ENCODE measurements at places on chromosomes 12 and 14. TPM values are rescaled to one million over a fixed set of nuclear protein-coding genes. Genes with fewer than 3 reads are reported as not detected.
A peak's percentile ranks its signal among the peaks of the same experiment; 100 is the strongest.

DNA sequence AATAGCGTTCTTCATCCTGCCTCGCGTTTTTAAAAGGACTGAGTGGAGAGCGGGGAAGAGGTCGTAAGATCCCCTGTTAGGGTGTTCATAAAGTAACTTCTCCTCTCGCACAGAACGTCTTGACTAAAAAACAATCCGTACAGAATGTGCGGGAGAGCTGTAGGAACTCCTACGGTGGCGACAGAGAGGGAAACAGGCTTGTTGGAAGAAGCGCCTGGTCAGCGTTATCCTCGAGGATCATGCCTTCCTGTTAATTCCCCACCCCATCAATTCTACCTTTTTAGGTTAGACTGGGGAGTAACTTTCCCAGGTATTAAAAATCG, 399 bp upstream of the WASHC4 start:
- no peak for DNase-seq

DNA sequence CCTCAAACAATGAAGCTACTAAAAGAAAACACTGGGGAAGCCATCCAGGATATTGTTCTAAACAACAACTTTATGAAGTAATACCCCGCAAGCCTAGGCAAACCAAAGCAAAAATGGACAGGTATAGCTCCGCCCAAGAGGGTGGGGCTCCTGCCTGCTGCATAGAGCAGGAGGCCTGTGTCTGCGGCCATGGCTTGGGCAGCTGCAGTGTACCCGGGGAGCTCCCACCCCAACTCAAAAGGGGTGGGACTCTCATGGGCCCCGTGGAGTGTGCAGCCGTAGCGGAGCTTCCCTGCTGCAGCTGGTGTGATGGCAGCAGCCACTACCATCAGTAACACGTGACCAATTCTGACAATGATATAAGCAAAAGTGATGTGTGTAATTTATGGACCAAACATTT, 264.2 kb upstream of the KITLG start:
- no peak for DNase-seq

DNA sequence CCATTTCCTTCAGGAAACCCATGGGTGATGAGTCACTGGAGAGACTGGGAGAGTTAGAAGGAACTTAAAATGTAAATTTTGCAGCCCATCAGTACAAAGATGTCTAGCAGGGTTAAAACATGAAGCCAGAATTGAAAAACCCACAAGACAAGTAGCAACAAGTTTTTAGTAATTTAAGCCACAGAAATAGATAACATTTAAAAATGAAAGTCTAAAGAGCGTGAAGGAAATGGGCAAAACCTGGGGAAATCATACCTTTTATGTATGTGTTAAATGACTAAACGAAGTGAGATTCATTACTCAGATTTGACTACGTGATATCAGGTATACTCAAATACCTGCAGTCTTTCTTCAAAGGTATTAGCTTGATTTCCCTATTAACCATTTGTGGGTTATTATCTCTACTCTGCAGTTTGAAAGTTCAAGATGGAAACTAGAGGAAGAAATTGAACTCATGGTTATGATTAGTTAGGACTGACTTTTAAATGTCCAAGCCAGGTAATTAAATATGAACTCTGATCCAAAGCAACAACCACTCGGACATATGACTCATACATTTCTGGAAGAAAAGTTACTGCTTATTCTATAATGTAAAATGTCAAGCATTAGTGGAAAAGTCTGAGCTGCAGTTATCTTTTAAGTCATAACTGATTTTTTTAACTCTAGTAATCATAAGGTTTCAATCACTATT, 84.1 kb downstream of the ITPR2 start:
- DNase-seq = no peak

Gene KRT75
- not detected for total RNA-seq

Gene GPHN
- 9.3 TPM for total RNA-seq

Gene LTB4R2
- total RNA-seq = 3.6 TPM

DNA sequence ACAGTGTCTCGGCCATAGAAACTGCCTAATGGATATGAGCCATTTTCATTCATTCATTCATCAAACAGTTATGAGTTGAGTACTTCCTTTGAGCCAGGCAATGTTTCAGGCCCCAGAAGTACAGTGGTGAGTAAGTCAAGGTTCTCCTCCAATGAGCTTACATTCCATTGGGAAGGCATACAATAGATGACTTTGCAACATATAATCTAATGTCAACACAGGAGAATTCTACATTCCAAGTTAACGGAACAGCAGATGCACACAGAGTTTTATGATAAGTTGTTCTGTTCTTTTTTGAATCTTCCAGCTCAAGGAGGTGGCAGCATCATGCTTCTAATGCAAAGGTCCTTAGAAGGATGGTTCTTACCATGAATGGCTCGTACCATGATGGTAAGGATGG, 3.2 kb upstream of the RFC5 start:
- no peak for DNase-seq

DNA sequence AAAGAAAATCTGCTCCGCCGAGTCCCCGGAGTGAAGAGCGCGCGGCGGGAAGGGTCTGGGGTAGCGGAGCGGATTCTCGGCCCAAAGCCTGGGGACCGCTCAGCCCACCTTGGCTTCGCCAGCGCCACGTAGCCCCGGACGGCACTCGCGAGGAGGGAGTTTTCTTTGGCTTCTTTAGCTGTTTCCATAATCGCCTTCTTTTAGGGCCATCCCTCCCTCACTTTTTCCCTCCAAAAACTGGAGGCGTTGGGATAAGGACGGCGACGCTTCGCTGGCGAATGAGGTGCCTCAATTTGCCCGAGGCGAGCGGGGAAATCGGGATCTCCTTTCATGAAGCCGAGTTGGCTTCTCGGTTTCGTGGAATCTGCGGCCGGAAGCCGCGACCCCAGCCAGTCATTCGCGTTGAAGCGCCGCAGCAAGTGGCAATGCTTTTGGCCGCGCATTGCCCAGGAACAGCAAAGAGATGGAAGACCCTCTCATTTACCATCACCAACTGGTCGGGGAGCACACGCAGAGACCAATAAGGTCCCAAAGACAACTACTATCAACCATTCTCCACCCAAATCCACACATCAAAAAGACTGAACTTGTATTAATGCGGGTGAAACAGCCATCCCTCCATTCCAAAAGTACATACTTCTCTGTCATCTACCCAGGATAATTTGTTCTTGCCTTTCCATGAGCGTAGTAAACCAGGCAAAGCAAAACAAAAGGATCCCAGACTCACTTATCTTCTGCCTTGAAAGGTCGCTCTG, 8.4 kb upstream of the SIX1 start:
- DNase-seq = peak; percentile 8

DNA sequence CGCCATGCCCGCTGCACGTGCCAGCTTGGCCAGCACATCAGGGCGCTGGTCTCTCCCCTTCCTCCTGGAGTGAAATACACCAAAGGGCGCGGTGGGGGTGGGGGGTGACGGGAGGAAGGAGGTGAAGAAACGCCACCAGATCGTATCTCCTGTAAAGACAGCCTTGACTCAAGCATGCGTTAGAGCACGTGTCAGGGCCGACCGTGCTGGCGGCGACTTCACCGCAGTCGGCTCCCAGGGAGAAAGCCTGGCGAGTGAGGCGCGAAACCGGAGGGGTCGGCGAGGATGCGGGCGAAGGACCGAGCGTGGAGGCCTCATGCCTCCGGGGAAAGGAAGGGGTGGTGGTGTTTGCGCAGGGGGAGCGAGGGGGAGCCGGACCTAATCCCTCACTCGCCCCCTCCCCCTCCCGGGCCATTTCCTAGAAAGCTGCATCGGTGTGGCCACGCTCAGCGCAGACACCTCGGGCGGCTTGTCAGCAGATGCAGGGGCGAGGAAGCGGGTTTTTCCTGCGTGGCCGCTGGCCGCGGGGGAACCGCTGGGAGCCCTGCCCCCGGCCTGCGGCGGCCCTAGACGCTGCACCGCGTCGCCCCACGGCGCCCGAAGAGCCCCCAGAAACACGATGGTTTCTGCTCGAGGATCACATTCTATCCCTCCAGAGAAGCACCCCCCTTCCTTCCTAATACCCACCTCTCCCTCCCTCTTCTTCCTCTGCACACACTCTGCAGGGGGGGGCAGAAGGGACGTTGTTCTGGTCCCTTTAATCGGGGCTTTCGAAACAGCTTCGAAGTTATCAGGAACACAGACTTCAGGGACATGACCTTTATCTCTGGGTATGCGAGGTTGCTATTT, 914 bp upstream of the CCND2 start:
- peak; percentile 78 for DNase-seq

GRCh38 chr12:15256761-15257160, 35.5 kb upstream of the RERG start:
- no peak for DNase-seq

DNA sequence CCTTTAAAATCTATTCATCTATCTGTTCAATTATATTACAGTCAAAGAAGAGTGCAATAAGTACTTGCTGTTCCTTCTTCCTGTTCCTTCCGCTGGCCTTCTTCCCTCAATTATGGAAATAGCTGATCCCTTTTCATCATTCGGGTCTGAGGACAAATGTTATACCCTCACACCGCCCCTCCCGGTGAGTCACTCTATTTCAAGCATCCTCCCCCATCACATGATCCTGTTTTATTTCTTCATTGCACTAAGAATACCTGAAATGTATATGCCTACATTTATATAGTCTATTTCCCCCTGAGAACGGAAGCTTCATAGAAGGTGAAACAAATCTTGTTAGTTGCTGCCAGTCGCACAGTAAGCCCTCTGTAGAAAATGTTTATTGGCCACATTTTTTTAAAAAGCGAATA, 2.5 kb downstream of the SLC38A1 start:
- DNase-seq = peak; percentile 57

DNA sequence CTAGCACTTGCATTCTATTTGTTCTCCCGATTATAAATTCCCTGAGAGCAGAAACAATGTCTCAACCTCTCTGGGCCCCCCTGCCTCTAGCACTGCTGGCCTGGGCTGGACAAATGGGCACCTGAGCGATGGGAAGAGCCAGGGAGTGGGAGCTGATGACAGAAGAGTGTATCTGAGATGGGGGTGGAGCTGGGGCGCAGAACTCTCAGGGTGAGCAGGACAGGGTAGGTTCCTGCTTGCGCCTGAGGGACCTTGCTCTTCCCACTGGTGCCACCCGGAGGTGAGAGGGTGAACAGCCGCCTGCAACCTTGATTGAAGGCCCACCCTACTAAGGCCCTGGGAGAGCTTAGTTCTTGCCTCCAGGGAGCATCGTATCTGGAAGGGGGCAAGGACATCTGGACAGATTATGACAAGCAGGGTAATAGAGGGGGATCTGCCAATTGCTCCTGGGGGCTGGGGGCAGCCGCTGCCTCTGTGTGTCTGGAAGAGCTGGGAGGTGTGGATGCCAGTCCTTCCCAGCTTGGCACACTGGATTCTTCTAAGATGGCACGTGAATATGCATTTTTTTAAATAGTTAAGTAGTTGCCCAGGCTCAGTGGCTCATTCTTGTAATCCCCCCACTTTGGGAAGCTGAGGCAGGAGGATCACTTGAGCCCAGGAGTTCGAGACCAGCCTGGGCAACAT, 43.0 kb upstream of the TSPAN9 start:
- DNase-seq = peak; percentile 84

DNA sequence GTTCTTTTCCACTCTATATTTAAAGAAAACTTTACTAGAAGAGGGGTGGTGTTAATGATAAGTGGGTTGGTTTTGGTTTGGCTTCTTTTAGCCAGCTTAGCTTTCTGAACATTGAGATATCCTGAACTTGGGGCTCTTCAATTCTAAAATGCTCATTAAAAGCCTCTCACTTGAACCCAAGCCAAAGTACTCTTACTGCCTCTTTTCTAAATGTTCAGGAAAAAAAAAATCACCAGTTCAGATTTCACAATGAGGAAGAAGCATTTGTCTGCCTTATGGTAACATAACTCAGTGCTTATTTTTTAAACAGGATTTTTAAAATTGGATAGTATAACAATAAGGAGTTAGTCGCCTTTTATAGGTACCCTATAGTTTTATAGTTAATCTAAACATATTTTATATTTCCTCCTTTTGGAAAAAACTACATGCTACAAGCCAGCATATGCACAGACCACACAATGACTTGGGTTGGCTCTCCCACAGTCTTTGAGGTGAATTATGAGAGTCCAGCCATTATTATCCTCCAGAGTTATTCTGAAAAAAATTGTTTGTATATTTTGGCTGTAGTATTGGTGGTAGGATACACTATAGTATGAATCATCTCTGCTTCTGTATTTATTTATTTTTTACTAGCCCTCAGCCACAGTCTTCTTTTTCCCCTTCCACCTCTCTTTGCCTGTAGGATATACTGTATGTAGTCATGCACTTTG, 195.5 kb upstream of the TMPO start:
- peak; percentile 38 for DNase-seq

GRCh38 chr12:127170226-127171180, 1096.5 kb upstream of the TMEM132C start:
- DNase-seq = no peak

Gene EML5
- total RNA-seq = 1.4 TPM

DNA sequence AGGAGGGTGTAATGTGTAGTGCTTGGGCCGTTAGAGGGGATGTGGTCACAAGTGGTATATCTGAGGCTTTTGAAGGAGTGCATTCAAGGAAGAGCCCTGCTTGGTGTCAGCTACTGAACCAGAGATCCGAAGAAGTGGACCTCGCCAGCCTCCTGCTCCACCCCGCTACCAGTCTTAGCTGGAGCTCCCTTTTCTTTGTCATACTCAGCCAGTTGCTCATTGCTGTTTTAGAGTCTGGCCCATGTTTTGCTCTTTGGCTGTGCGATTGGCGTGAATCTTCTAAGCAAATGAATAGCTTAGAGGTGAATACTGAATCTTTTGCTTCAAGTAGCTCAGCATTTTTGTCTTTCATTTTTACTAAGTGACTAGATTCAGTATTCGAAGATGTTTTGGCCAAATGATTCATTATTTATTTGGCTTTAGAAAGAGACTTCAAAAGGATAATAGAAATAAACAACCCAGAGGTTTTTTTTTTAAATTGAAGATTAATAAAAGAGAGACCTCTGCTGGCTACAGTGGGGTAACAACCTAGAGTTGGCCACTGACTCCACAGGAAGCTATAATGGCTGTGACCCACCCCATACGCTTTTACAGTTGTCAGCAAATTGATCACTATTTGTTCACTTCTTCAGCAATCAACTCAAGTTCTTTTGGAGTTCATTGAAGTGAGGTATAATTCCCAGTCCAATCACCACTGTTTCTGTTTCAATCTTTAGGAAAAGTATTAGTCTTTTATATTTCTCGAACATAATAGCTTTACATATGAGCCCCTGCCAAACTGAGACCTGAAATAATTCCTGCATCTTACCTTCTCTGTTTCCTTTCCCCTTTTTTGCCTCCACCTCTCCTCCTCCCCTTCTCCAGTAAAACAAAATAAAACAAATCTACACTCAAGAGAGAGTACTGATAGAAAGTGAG, 19.9 kb downstream of the CDKN1B start:
- peak; percentile 57 for DNase-seq
